ENCODE measurements at places on chromosomes 4 and X. TPM values are rescaled to one million over a fixed set of nuclear protein-coding genes. Genes with fewer than 3 reads are reported as not detected.

The RASGEF1B gene
- 12.1 TPM for polyA plus RNA-seq

The SERTM2 gene
- polyA plus RNA-seq = not detected

The MAGEE1 gene
- 5.3 TPM for polyA plus RNA-seq

The SPARCL1 gene
- 433 TPM for polyA plus RNA-seq

The EPHA5 gene
- 0.10 TPM for polyA plus RNA-seq
